ENCODE measurements at places on chromosomes 3 and 15. TPM values are rescaled to one million over a fixed set of nuclear protein-coding genes. Genes with fewer than 3 reads are reported as not detected.

Gene PARP16
- 5.7 TPM for total RNA-seq

Gene RNF7
- total RNA-seq: 79.1 TPM

GRCh38 chr15:42879443-42879842 lies 41.1 kb downstream of the TTBK2 start:
- DNase-seq: no peak

DNA sequence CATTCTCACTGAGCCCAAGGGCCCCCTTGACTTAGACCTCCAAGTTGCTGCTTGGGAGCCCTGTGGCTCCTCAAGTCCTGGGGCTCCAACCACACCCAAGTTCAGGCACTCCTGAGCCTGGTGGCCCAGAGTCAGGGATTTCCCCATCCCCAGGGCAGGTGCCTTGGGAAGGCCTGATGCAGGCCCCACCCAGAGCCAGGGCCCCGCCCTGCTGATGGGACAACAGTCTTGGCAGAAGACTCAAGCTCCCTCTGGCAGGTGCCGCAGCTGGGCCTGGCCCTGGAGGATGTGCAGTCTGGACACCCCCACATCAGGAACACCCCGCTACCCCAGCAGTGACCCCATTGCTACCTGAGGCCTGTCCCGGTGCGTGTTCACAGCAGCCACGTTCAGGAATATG lies 17.7 kb upstream of the SHISA5 start:
- no peak for DNase-seq

- DNase-seq: no peak
Measured at GRCh38 chr3:126346466-126346865, 10.7 kb downstream of the KLF15 start.

Gene RAB6B
- 34.8 TPM for total RNA-seq

Data from right cardiac atrium (tissue), 5 donors.